ENCODE measurements at places on chromosomes 1 and 21.

- DNase-seq, result no peak
These were observed 3.2 kb downstream of the CFH start for GRCh38 chr1:196655071-196655470.

- no peak for DNase-seq
These were observed 3.1 kb upstream of the IFFO2 start for GRCh38 chr1:18959591-18959990.

- DNase-seq, result no peak
These were observed 60.1 kb downstream of the EPB41 start for GRCh38 chr1:28974432-28974831.

GRCh38 chr1:3093898-3094626, 25.1 kb downstream of the PRDM16 start:
- no peak for DNase-seq

DNA sequence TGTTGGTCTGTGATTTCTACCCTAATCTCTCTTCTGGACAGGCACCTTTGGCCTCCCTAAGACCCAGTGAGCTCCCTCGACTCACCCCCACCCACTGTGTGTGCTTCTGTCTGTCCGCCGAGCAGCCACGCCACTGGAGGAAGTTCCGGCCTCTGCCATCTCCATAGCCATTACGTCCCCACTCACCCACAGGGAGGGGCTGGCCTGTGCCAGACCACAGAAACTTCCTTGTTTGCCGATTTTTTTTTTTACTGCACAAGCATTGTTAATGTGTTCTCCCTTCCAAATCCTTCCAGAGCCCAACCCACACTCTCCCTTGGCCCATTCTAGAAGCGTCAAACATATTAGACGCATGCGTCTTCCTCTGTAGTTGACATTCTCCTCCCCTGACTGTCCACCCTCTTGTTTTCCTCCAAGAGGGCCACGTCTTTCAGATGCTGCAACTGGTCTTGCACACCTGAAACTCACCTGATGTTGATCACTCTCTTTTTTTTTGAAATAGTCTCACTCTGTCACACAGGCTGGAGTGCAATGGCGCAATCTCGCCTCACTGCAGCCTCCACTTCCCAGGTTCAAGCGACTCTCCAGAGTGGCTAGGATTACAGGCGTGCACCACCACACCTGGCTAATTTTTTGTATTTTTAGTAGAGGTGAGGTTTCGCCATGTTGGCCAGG, 72.3 kb downstream of the EVA1C start:
- no peak for DNase-seq

DNA sequence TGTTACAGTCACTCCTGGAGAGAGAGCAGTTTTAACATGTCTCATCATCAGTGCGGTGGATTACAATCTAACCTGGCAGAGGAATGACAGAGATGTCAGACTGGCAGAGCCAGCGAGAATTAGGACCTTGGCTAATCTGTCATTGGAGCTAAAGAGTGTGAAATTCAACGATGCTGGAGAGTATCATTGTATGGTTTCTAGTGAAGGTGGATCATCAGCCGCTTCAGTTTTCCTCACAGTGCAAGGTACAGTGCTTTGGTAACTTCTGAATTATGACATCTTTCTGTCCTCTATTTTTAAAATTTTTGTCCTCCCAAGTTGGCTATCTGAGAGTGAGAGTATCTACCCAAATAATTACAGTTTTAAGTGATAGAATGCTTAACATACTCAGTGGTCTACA, 199.4 kb downstream of the HMCN1 start:
- DNase-seq, result no peak

GRCh38 chr1:232886271-232886670, 64.1 kb upstream of the NTPCR start:
- no peak for DNase-seq

- DNase-seq, result no peak
These were observed 9.8 kb upstream of the LUZP1 start for GRCh38 chr1:23178414-23178813.

DNA sequence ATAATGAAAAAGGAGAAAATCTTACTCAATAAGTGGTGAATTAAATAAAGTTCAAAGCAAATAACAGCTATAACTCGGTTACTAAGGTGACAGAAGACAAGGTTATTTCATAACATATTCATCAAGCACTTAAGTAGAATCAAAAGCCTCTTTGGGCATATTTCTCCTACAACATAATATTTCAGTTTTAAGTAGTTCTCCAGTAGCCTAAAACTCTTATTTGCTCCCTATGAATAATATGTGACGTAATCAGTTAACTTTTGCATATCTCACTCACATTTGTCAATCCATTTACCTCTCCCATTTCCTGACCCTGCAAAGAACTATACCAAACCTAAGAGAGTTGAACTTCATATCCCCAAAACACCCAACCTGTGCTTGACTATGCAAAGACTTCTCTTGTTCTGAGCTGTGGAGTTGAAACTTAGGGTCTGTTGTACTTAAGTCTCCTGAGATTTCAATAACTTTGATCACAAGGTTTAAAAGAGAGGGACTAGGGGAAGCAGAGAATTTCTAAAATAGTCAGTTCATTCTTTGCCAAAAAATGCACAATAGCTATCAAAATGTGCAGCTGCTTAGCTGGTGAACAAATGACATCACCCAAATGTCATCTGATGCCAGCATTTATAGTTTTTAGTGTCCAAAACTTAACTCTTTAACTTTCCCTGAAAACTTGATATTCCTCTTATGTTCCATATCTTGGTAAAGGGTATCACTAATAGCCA, 37.2 kb downstream of the TTLL7 start:
- no peak for DNase-seq

GRCh38 chr1:114272593-114272992, 118.9 kb upstream of the SYT6 start:
- DNase-seq, result no peak

- no peak for DNase-seq
These were observed 360.1 kb downstream of the SMYD3 start for GRCh38 chr1:246146804-246147523.

DNA sequence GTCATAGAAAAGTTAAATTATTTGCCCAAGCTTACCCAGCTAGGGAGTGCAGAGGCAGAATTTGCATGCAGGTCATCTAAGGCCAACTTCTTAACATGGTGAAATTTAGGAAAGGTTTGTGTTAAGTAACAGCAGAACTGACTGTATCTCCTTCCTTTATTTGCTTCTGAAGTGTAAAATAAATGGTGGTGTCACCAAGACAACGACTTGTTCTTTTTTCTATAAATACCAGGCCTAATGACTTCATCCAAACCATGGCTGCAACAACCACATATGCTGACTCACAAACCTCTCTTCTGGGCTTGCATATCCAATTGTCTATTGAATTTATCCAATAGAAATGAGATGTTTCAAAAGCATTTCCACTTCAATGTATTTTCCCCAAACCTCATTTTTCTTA, 19.1 kb downstream of the COL24A1 start:
- no peak for DNase-seq

DNA sequence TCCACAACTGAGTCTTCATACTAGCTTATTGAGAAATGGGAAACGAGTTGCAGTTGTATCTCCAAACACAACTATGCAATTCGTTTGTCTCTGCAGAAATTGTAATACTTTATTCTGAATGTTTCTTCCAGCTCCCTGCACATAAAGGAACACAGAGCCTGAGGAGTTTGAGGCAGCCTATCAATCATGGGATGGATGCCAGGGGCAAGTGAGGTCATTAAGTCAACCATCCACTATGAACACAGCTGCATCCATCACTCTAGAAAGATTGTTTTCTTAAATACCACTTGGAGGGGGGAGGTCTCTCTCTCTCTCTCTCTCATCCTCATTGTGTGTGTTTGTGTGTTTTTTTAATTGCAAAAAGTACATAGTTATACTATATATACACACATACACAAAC, 2.9 kb upstream of the PSMB2 start:
- no peak for DNase-seq

DNA sequence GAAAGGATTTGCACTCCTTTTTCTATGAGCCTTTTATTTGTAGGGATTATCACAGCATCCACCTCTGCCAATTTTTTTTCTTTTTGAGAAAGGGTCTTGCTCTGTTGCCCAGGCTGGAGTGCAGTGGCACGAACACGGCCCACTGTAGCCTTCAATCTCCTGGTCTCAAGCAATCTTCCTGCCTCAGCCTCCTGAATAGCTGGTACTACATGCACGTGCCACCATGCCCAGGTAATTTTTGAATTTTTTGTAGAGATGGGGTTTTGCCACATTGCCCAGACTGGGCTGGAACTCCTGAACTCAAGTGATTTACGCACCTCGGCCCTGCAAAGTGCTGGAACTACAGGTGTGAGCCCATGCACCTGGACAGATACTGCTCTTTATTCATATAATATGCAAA, 2.1 kb downstream of the SAMSN1 start:
- no peak for DNase-seq

DNA sequence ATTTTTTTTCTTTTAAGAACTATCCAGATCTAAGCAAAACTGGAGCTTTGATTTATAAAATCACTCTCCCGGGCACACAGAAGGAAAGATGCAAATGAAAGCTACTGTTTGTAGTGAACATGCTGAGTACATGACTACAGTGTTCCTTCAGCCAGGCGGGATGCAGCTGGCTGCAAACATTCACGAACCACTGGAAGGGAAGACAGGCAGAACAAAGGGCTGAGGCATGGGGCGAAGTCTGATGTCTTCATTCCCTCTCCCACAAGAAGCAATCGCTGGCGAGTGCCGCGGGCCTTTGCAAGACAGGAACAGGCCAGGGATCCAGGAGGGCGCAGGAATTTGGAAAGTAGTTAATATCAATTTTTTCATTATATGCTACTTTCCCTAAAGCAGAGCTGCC, 257.9 kb upstream of the AJAP1 start:
- DNase-seq, result peak; percentile 25

GRCh38 chr1:192550922-192551534, 24.5 kb upstream of the RGS1 start:
- DNase-seq, result no peak

GRCh38 chr1:150006881-150007421, 3.6 kb downstream of the OTUD7B start:
- no peak for DNase-seq

- DNase-seq, result no peak
These were observed 93.0 kb upstream of the BMP8A start for GRCh38 chr1:39398278-39399021.

- DNase-seq, result no peak
These were observed 24.7 kb downstream of the SLC6A17 start for GRCh38 chr1:110174961-110175360.

- no peak for DNase-seq
These were observed 21.1 kb downstream of the KPNA6 start for GRCh38 chr1:32128964-32129363.

DNA sequence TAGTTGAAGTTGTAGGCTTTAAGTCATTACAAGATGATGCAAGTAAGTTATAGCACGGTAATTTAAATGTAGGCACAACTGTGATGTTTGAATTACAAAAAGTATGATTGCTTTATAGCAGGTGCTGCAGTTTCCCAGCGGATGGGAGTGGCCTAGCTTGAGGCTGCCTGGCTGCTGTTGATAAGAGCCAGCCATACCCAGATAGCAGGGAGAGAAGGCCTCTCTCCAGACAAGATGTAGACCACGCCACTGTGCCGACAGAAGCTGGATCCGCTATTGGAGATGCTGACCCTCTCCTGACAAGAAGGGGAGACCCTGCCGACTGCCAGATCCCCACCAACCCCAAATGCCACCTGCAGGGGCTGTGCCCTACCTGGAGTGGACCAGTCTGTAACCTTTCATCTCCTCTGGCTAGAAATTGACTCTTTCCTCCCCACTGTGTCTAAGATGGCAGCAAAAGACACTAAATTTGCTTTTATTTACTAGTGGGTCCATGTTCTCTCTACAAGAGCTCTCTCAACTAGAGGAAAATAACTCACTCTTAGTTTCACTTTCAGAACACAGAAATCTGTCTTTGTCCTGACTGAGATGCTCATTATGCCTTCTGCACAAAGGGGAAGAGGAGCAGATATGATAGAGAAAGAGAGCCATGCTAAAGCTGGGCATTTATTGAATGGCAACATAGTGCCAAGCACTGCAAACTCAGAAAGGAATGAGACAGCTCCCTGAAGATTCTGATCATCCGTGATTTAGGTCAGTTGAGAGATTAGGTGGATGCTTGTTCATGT, 127.9 kb downstream of the URB2 start:
- DNase-seq, result no peak

DNA sequence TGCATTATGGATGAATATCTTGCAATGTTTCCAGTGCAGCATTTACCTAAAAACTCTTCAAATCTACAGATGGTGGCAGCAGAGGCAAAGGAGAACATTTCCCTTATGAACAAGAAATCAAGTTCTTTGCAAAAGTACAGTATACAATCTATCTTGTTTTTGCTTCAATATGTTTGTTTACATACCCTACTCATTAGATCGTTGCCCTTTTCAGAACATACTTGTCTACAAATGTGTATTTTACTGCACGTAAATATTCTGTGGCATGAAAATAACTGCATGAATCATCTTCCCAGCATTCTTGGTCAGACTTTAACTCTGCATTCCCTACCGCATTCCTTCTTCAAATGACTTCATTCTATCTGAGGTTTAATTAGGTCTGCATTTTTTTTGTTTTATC, 212.7 kb downstream of the ZP4 start:
- no peak for DNase-seq

DNA sequence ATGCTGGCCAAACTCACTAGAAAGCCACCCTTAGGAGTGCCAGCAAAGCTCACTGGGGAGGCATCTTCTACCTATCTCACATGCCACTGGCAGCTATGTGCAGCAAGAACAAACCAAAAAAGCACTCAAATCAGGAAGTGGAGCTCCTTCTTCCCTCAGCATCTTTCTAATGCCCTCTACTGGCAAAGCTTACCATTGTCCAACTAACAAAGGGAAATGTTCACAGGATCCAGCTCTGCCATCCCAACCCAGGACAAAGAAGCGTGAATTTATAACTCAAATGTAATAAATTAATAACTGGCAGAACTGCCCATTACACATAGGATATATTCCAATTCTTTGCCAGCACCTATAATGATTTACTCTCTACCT, 38.9 kb downstream of the LEPR start:
- DNase-seq, result no peak

DNA sequence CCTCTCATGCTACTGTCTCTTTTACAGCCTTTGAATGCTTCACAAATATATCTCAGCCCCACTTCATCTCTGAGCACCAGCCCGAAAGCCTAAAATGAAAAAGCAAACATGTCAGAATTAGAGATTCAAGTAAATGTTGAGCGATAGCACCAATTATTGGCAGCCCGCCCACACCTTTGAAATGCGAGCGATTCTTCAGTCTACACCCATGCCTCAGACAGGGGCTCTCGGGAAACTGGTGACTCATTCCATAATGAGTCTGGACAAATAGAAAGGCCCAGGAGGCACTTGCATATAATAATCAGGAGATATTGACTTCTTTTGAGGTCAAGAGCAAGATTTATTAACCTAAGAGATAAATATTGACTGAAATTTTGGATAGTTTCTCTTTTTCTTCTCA, 487.3 kb upstream of the PTBP2 start:
- DNase-seq, result peak; percentile 49

GRCh38 chr1:1630965-1631781, 800 bp upstream of the MMP23B start:
- no peak for DNase-seq

Measured in NCI-H1417 (cell line).